ENCODE measurements at places on chromosomes 7 and 10.

GRCh38 chr7:88401009-88401623, 94.4 kb upstream of the STEAP4 start:
- peak; percentile 5 for DNase-seq

DNA sequence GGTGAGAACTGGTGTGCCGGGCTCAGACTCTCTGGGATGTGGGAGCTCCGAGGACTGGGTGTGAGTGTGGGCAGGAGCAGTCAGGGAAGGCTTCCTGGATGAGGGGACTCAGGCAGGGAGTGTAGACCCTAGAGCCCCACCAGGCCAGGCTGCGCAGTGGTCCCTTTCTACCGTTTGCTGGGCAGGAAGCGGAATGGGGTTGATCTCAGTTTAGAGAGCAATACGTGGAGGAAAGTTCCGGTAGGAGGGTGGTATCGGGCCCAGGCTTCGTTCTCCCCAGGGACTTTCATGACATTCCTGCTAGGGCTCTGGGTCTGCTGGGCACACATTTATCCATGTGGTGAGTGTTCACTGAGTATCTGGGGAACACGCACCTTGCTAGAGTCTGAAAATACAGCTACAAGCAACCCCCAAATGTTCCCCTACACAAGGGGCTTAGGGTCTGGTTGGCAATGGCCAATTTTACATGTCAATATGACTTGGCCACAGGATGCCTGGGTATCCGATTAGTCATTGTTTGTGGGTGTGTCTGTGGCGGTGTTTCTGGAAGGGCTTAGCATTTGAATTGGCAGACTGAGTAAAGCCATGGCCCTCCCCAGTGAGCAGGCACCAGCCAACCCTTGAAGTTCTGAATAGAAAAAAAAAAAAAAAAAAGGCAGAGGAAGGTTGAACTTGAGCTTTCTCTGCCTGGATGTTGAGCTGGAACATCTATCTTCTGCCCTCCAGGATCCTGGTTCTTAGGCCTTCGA, 20.8 kb downstream of the GHRHR start:
- DNase-seq = no peak

DNA sequence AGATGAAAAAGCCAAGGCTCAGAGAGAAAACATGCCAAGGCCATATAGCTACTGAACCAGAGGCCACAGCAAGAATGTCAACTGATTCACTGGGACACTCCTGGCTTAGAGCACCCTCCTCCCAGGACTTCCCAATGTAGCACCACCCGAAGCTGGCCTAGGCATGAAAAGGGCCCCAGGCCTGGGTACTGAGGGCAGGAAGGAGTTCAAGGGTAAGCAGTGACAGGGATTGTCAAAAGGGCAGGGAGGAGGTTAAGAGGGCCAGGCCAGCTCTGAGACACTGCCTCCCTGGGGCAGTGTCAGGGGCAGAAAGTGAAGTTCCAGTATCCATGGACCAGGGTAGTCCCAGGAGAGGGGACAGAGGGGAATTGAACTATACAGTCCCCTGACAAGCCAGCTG, 57.8 kb downstream of the FRMPD2 start:
- no peak for DNase-seq

DNA sequence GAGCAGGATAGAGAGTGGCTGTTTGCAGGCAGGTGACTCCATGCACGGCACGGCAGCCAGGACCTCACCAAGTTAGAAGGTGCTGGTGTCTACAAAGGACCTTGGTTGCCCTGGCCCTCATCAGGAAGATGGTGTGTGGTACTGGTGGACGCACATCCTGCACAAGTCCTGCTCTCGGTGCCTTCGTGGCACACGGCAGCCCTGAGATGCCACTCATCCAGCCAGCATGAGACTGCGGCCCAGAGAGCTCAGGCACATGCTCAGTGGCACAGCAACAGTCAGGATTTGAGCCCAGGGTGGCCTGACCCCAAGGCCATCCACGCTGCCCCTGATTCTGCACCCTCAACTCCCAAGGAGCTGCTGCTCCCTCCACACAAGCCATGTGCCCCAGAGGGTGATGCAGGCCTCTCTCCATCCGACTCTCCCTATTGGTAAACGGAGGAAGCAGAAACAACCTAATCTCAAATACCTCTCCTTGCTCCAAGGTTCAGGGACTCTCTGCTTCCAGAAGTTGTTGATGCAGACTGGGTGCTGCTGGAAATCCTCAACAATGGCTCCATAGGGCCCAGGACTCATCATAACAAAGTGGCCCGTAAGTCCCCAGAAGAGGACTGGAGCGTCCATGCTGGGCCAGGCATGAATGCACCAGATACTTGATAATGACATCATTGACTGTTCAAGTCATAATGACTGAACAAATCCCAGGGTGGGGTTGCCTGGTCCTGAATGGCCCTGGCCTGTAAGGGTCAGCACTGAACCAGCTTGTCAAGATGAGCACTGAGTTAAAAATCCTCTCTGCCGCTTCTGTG, 93.6 kb downstream of the ARHGAP22 start:
- no peak for DNase-seq

GRCh38 chr7:127207230-127207629, 45.5 kb downstream of the GRM8 start:
- no peak for DNase-seq

- DNase-seq = peak; percentile 21
Observed at GRCh38 chr10:14093730-14094484, 236.8 kb downstream of the FRMD4A start.

DNA sequence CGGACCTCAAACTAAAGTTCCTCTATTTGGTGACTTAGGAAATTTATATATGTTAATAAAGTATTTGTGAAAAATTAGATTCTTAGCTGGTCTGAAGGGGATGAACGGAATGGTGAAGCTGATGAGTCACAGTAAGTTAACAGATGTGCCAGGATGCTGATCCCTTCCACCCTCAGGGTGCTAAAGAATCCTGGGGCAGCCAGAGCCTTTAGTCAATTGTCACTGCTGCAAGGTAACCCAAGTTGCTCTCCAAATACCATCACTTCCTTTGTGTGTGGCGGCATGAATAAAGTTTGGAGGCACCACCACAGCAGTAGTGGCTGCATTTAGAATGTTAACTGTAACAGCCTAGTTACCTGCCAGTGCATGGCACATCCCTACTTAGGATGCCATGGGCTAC, 222.6 kb upstream of the PPP1R3A start:
- no peak for DNase-seq

- no peak for DNase-seq
Observed at GRCh38 chr7:86645676-86646276, 2.1 kb downstream of the GRM3 start.

- DNase-seq = no peak
Observed at GRCh38 chr10:25102147-25102822, 72.5 kb upstream of the GPR158 start.

- no peak for DNase-seq
Observed at GRCh38 chr10:80203835-80204676, 1.3 kb downstream of the ANXA11 start.

DNA sequence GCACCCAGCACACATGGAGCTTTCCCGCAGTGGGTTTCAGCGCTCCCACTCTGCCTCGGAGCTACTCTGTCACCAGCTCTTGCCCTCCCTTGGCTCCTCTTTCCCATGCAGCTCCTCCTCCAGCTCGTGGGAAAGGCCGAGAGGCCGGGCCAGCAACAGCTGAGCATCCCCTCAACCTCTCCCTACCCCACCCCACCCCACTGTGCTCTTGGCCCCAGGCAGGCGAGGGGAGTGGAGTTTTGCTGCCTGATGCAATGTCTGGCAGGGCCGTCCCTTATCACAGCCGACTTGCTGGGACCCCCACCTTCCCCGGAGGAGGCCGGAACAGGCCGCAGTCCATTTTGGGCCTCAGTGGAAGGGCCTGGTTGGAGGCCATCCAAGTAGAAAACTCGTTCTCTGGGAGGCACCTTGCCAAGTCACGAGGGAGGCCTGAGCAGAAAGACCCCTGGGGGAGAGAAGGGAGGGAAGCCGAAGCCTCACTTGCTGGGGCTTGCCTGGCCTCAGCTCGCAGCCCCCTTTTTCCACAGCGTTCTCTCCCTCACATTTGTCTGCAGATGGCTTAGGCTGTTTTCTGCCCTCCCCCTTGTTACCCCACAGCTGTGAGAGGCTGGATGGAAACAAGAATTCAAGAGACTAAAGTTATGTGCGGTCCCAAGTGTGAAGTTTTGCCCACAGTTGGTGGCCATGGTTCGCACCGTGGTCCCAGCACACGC, 35.3 kb downstream of the CHST3 start:
- no peak for DNase-seq

DNA sequence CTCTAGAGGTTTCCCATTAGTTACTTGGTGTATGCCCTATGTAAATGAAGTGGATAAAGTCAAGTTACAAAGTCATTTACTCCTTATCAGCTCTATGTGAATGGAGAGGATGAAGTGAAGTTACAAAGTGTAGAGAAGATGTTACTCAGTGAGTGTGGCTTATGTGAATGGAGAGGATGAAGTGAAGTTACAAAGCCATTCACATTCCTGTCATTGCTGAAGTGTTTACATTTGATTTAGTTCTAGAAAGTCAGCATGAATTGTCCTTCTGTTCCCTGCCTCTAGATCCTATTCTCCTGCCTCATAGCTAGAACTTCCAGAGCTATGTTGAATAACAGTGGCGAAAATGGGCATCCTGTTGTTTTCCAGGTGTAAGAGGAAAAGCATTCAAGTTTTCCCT, 880.1 kb downstream of the DNAJB9 start:
- no peak for DNase-seq
